Putamen (tissue), 1 donor: ENCODE measurements at places on chromosomes 4 and X.

GRCh38 chrX:8604131-8604530 is 127.8 kb downstream of the ANOS1 start:
- DNase-seq: no peak

DNA sequence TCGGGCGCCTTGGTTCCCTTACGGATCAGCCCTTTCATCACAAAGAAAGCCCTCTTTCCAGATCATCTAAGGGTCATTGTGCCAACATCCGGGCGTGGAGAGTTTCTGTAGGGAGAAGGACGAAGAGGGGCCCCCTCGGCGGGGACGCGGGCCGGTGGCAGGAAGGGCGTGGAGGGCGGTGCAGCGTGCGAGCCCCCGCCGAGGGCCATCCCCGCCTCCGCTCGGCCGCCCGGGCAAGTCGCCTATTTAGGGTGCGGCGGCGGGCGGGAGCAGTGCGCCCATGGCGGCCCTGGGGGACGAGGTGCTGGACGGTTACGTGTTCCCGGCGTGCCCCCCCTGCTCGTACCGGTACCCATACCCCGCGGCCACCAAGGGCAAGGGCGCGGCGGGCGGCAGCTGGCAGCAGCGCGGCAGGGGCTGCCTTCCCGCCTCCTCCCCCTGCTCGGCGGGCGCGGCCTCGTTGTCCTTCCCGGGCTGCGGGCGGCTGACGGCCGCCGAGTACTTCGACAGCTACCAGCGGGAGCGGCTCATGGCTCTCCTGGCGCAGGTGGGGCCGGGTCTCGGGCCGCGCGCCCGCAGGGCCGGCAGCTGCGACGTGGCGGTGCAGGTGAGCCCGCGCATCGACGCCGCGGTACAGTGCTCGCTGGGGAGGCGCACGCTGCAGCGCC is at the start of gene ZAR1:
TSS of gene ZAR1 (plus strand) at position 241 of the 668 bp plus-strand sequence. CDS start at position 281, 40 bp downstream.
- no peak for DNase-seq

GRCh38 chr4:76570141-76570973 is 135.3 kb downstream of the SHROOM3 start:
- DNase-seq: no peak

GRCh38 chr4:148893095-148893494 is 450.9 kb upstream of the NR3C2 start:
- no peak for DNase-seq

- no peak for DNase-seq
Observed at GRCh38 chr4:29948451-29948850, 771.7 kb upstream of the PCDH7 start.

DNA sequence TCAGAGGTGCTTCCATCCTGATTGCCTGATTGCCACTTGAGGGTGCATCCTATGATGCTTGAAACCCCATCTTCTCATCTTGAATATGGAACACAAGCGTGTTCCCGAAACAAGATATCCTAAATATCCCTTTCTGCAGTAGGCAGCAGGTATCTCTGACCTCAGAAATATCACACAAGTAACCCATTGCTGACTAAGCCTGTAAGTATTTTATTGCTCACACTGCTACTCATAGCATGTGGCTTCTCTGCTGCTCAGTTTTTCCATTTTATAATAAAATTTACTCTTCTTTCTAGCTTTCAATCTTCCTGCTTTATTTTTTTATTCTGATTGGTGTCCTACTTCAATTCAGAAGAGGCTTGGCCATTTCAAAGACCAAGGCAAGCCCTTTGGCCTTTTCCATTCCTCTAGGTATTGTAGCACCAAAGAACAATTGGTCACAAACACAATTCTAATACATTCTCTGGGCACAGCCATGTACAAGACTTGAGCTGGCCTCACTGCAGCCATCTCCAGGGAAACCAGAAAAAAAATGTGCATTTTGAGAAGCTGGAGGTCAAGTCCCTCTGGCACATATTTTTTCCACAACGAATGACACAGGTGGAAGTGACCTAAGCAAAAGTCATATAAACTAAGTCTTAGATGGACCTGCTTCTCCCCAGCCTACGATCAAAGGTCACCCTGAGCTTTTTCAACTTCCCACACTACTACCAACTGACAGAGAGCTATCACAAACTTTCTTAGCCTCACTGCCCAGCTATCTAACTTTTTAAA is 107.0 kb downstream of the OR13H1 start:
- DNase-seq: no peak

- no peak for DNase-seq
Observed at GRCh38 chrX:132033166-132033565, 10.1 kb downstream of the STK26 start.

DNA sequence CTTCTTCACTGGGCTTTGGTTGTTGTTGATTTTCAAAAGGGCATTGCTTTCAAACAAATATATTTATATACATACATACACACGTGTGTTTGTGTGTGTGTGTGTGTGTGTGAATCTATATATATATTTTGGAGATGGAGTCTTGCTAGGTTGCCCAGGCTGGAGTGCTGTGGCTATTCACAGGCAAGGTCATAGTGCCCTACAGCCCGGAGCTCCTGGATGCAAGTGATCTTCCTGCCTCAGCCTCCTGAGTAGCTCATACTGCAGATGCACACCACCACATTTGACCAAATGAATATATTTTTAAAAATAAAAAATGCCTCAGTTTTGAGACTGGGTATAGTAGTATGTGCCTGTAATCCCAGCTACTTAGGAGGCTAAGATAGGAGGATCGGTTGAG is 34.4 kb downstream of the FRAS1 start:
- no peak for DNase-seq

GRCh38 chrX:5163663-5164062 is 1065.0 kb downstream of the NLGN4X start:
- no peak for DNase-seq
